ENCODE measurements at places on chromosomes 3 and 15.

DNA sequence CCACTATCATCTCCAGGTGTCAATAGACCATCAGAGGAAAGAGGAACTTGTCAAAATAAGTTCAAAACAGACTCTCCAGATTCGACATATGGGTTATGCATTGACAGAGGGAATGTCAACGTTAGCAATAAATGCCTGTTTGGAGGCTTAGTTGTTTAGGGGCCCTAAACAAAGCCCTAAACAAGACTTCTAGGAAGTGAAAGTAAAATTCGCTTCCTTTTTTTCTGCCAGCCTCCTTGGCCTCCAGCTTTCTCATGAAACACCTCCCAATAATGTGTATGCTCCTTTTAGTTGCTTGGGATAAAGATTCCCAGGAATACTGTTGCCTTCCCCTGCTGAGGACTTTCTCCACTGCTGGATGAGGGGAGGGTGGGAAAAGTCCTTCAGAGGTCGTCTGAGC is 70.9 kb upstream of the ARNT2 start:
- no peak for DNase-seq

DNA sequence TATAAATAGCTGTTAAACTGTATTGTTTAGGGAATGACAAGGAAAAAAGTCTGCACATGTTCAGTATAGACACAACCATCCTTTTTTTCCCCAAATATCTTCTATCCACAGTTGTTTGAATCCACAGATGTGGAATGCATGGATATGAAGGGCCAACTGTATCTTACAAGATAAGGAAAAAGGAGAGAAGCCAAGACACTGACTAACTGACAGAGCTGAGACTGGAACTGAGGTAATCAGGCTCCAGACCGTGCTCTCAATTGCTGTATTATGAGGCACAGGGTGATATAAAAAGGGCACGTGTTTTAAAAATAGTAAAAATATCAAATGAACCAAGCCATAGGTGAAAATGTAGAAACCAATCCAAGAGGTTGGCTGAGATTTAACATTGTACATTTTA is 49.0 kb downstream of the DHX36 start:
- DNase-seq, result no peak

DNA sequence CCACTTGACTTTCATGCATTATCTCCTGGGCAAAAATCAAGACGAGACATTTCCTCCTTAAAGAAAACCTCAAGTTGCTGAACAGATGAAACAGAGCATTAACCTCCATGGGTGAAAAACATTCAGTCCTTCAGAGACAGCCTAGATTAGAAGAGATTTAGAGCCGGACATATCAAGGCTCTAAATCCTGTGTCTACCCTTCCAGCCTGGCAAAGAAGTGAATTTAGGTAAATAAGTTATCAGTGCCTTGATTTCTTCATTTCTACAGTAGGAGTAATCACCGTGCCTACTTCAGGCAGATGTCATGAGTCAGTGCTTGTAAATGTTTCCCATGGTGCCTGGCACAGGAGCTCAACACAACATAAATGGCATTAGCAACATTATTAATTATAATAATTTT is 159.3 kb upstream of the PRICKLE2 start:
- DNase-seq, result no peak

DNA sequence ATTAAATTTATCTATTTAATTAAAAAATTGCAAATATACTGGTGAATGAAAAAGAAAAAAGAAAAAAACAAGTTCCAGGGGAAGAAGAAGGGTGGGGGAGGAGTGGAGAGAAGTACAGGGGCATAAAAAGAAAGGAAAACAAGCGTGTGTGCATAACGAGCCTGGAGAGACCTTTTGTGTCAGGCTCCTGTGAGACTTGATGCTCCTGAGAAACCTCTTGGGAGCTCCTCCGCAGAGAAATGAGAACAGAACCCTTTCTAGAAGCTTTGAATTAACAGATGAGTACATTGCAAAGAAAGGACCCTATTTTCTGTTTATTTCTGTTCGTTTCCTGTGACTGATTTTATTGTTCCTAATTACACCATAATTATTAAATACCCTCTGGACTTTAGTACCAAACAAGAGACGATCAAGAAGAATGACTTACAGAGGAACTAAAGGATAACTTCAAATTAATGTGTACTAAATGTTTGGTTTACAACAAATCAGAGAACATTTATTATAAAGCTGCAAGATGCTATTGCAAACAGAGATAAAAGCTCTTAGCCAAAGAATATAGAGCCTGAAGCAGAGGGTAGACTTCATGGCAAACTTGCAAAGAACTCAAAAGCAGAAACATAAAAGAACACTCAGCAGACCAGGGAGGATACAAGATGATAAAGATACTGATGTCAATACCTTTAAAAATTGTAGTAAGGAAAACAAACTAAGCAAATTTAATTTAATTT is 74.7 kb downstream of the DPPA2 start:
- no peak for DNase-seq

DNA sequence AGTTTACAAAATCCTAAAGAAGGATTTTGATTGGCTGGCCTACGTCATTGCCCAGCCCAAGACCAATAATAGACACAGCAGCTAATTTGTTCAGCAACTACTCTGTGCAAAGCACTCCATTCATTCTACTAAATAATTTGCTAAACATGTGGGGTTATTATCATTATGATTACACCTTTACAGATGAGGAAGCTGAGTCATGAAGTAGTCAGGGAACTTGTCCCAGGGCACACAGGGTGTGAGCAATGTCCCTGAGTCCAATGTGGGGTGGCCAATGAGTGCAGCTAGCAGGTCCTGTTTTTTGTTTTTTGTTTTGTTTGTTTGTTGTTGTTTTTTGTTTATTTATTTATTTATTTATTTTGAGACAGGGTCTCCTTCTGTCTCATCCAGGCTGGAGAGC is 183.6 kb downstream of the ABHD5 start:
- DNase-seq, result no peak

DNA sequence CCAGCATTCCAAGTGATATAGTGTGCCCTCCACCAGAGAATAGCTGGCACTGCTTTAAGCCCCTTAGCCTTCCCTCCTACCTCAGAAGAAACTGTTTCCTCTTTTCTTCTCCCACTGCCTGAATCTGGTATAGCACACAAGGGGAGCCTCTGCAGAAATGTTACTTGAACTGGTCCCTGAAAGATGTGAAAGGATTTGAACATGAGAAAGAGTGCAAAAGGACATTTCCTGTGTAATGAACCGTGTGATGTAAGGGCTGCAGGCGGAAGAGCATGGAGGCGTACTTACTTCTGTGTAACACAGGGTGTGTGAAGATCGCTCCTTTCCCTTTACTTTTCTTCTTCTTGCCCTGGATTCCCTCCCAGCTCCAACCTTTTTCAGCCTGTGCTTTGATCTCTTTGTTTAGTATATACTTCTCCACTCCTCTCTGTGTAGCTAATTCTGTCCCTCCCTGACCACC is 8.4 kb downstream of the TMOD3 start:
- no peak for DNase-seq

- DNase-seq, result peak; percentile 83
Measured at GRCh38 chr3:187041362-187042307, 97.7 kb downstream of the RPL39L start.

GRCh38 chr15:84824260-84825007 is 7.3 kb downstream of the ALPK3 start:
- no peak for DNase-seq

DNA sequence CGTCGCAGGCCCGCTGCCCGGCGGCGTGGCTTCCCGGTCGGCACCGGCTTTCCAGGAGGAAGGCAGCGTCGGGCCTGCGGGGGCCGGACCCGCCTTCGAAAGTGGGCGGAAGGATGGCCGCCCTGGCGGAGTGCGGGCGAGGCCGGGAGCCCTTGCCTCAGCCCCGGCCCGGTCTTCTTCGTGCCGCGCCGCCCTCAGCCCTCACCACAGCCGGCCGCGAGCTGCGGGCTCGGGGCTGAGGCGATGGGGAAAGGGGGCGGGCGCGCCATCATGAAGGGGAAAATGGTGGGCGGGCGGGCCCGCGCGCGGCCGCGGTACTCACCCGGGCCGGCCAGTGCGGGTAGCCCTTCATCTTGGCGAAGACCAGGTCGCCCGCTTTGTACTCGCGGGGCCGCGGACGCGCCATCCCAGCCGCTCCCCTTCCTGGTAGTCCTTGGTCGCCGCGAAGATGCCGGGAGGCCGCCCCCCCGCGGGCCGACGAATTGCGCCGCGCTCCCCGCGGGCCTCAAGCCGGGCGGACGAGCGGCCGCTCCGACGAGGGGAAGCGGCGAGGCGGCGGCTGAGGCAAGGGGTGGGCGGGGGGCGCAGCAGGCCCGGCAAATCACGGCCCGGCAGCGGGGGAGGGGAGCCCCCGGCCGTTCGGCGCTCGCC is 489 bp downstream of the HDGFL3 start:
- DNase-seq, result no peak

DNA sequence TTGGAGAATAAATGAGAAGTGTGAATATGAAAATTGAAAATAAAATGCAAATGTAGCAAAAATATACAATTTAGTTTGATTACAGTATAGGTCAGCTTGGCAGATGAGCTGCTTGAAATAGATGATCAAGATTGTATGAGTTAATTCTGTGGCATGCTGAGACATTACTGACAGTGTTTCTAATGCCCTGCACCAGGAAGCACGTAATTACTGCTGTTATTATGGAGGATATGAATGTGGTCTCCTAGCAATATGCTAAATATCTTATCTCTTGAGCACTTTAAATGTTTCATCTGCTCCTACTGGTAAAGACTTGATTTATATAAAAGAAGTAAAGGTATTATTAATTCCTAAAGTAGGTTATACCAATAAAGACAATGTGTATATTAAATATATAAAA is 1015.5 kb downstream of the PLOD2 start:
- no peak for DNase-seq

Data from CD4-positive, alpha-beta T cell treated with Interleukin-15 for 4 hours (primary cell).